ENCODE measurements at places on chromosomes 16 and 17. TPM values are rescaled to one million over a fixed set of nuclear protein-coding genes. Genes with fewer than 3 reads are reported as not detected.

- peak; percentile 47 for DNase-seq
These were observed 93.7 kb downstream of the PMP22 start for GRCh38 chr17:15171167-15172047.

GRCh38 chr17:33873201-33873617, 381.9 kb upstream of the CCL2 start:
- no peak for DNase-seq

The KCTD11 gene
- 0.41 TPM for total RNA-seq

DNA sequence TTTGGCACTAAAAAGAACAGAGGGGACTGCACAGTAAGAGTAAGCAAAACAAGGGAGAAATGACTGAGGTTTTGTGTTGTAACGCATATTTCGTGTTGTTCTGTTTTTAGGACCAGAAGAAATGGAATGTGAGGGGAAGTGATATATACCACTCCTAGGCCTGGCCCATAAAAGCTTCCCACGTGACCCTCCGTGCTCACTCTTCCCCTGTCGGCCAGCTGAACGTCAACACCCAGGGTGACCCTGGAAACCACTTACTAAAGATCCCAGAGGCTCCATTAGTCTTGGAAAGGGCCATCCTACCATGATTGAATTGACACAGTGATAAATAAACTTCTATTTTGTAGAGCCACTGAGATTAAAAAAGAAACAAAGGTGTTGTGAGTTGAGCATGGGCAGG, 79.8 kb downstream of the HELZ start:
- no peak for DNase-seq

GRCh38 chr16:831571-832413, 31.3 kb upstream of the GNG13 start:
- no peak for DNase-seq

DNA sequence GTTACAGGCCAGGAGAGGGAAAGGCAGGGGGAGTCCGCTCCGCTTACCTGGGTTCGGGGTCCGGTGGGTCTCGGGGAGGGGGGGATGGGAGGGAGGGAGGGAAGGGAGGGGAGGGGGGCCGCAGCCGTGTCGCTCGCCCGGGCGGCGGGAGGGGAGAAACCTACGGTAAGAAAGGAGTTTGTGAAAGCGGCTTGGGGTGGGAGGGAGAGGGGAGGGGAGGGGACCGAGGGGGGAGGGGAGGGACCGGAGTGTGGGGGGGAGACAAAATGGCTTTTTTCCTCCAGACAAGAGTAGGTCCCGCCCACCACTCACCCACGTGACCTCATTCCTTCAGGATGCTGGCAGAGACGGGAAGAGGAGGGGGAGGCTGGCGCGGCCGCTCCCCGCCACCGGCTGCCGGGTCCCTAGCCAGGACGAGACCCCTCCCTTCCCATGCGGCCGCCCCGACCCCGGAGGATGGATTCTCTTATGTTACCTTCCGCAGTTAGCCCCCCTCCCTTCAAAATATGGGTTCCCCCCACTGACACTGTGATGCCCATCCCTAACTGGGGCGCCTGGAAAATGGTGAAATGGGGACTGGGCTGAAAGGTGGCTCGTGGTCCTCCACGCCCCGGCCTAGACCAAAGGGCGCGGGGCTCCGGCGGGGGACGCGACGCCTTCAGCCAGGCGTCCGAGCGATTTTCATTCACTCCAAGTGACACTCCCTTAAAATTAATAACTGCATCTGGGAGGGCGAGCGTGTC, at the start of gene PCGF2:
TSS of gene PCGF2 (minus strand) at position 188 of the 743 bp plus-strand sequence. CDS start 7,934 bp downstream, outside the sequence.
- peak; percentile 25 for DNase-seq

- no peak for DNase-seq
These were observed 17.9 kb downstream of the MYO1C start for GRCh38 chr17:1474402-1475189.

DNA sequence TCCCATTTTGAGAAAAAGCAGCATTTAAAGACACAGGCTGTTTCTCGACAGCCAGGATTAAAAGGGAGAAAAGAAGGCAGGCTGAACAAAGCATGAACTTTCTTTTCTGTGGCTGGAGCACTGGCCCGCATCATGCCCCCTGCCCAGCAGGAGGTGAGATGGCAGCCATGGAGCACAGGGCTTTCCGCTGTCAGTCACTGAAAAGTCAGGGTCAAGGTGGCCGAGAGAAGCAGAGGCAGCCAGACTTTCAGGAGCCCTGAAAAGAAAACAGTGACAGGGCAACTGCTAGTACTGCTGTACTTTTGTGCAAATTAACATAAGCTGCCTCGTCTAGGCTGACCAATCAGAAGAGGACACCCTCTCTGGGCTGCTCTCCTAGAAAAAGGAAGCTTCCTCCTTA, 5.8 kb upstream of the GP2 start:
- no peak for DNase-seq

GRCh38 chr16:12090151-12090530, 113.6 kb downstream of the SNX29 start:
- no peak for DNase-seq

GRCh38 chr17:79201536-79202227, 127.1 kb downstream of the ENGASE start:
- no peak for DNase-seq

- DNase-seq = peak; percentile 76
These were observed 80.1 kb downstream of the DNAH17 start for GRCh38 chr17:78497115-78497540.

- no peak for DNase-seq
These were observed 63.0 kb downstream of the TMEM100 start for GRCh38 chr17:55659661-55660060.

All from activated naive CD4-positive, alpha-beta T cell treated with anti-CD3 and anti-CD28 coated beads for 36 hours (primary cell).